CD4-positive, alpha-beta memory T cell (primary cell): ENCODE measurements at places on chromosomes 6 and 20. TPM values are rescaled to one million over a fixed set of nuclear protein-coding genes. Genes with fewer than 3 reads are reported as not detected.

GRCh38 chr20:60637801-60638200, 614.3 kb upstream of the CDH4 start:
- no peak for DNase-seq
- H3K4me3 ChIP-seq, result no peak overlapping the region
- H3K27me3 ChIP-seq, result no peaks in the 10 kb centered on the region
- H3K36me3 ChIP-seq, result no peaks in the 10 kb centered on the region

DNA sequence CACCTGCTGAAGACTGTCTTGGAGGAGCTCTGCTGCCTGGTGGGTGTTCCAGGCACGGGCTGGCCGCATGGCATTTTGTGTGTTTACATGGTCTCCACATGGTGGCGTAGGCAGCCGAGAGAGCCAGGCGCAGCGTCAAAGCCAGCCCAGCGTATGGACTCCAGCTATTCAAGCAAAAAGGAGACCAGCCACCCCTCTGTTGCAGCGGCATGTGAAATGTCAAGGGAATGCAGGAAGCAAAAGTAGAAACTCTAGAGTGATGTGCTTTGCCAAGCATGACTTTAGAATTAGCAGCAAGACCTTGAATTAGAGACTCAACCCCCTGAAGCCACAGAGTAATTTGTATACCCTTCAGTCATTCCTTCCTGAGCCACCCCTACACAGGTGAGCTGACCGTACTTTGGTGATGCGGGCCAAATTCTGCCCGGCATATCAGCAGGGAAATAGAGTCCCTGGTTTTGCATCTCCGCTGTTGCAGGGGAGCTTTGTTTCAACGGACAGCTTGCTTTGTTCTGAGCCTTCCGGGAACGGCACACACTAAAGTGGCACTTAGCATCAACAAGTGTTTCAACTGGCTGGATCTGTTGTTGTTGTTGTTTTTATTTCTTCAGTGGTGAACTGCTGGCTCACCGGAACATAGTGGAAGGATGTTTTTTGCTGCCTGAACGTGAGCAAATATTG, 48.5 kb downstream of the FNDC1 start:
- no peaks in the 10 kb centered on the region for H3K36me3 ChIP-seq
- H3K27me3 ChIP-seq, result peaks cover 3% of the 10 kb centered on the region
- no peak overlapping the region for H3K4me3 ChIP-seq

GRCh38 chr6:37192666-37193065, 22.7 kb downstream of the PIM1 start:
- H3K4me3 ChIP-seq, result no peak overlapping the region
- DNase-seq, result no peak
- peaks cover 40% of the 10 kb centered on the region for H3K4me1 ChIP-seq

- no peaks in the 10 kb centered on the region for H3K36me3 ChIP-seq
- DNase-seq, result no peak
- no peaks in the 10 kb centered on the region for H3K27me3 ChIP-seq
- no peaks in the 10 kb centered on the region for H3K4me1 ChIP-seq
- no peak overlapping the region for H3K4me3 ChIP-seq
Observed at GRCh38 chr20:56606174-56606945, 22.7 kb upstream of the TFAP2C start.

GRCh38 chr6:38567436-38567835, 72.3 kb downstream of the BTBD9 start:
- H3K4me3 ChIP-seq, result no peak overlapping the region
- no peak overlapping the region for H3K27ac ChIP-seq
- H3K27me3 ChIP-seq, result no peaks in the 10 kb centered on the region
- no peak for DNase-seq
- peaks cover 12% of the 10 kb centered on the region for H3K4me1 ChIP-seq

- no peak overlapping the region for H3K27ac ChIP-seq
- H3K4me3 ChIP-seq, result no peak overlapping the region
- H3K36me3 ChIP-seq, result no peaks in the 10 kb centered on the region
- H3K4me1 ChIP-seq, result no peaks in the 10 kb centered on the region
Observed at GRCh38 chr6:109526905-109527628, 44.0 kb upstream of the ZBTB24 start.

DNA sequence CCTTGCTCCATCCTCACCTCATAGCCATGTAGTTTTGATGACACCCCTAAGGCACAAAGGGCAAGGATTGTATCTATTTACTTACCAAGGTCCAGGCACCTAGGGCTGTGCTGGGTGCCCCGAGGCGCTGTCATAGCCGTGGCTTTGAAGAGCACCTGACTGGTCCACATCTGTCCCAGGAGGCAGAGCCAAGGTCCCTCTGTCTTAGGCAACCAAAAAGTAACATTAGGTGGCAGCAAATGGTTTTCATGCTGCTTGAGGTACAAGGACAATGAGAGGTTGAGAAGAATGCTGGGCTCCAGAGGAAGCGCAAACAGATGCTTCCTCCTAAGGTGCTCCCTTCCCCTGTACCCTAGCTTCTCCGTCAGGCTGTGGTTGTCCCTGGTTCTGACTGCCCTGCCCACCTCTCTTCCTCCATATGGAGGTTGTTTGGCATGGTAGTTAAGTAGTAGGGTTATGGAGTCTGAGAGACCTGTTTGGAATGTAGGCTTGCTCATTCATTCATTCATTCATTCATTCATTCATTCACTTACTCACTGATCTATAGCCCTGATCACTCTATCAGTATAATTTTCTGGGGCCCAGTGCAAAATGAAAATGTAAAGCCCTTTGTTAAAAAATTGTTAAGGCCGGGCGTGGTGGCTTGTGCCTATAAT, 3.0 kb upstream of the UQCC2 start:
- no peak for DNase-seq
- H3K36me3 ChIP-seq, result peaks cover 2% of the 10 kb centered on the region
- no peak overlapping the region for H3K27ac ChIP-seq
- no peaks in the 10 kb centered on the region for H3K27me3 ChIP-seq

GRCh38 chr20:24701668-24702067, 232.2 kb downstream of the SYNDIG1 start:
- DNase-seq, result no peak
- no peak overlapping the region for H3K27ac ChIP-seq
- H3K4me3 ChIP-seq, result no peak overlapping the region
- no peaks in the 10 kb centered on the region for H3K27me3 ChIP-seq
- H3K4me1 ChIP-seq, result no peaks in the 10 kb centered on the region

GRCh38 chr20:51127713-51128112, 104.8 kb upstream of the KCNG1 start:
- no peak overlapping the region for H3K27ac ChIP-seq
- no peak overlapping the region for H3K4me3 ChIP-seq
- DNase-seq, result no peak
- peaks cover 9% of the 10 kb centered on the region for H3K4me1 ChIP-seq

DNA sequence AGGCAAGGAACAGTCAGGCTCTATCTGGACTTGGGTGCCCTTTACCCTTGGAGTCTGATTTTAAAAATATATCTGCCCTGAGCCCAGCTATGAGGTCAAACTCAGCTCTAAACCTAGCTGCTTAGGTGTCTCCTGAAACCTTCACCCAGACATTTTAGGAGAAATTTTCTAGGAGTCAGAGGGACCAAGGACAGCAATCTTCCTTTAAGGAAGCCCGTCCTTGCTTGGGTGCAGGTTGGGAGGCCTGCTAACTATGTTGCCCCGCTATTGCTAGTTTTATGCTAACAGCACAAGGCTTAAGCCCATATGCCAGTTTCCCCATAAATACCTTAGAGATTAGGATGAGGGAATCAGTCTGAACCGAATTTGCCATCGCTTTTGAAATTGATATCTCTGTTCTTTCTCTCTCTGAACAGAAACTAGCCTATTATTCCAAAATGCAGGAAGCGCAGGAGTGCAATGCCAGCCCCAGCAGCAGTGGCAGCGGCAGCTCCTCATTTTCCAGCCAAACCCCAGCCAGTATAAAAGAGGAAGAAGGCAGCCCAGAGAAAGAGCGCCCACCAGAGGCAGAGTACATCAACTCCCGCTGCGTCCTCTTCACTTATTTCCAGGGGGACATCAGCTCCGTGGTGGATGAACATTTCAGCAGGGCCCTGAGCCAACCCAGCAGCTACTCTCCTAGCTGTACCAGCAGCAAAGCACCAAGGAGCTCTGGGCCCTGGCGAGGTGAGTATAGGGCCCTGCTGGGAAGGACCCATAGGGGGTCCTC, 2.6 kb downstream of the VGLL2 start:
- peaks cover 42% of the 10 kb centered on the region for H3K27me3 ChIP-seq
- no peaks in the 10 kb centered on the region for H3K36me3 ChIP-seq
- DNase-seq, result no peak
- peaks cover 17% of the 10 kb centered on the region for H3K4me1 ChIP-seq
- no peak overlapping the region for H3K27ac ChIP-seq

- no peak overlapping the region for H3K4me3 ChIP-seq
- no peak overlapping the region for H3K27ac ChIP-seq
- peaks cover 77% of the 10 kb centered on the region for H3K4me1 ChIP-seq
- no peaks in the 10 kb centered on the region for H3K36me3 ChIP-seq
- DNase-seq, result peak; percentile 40
Observed at GRCh38 chr6:6612308-6612707, 23.8 kb downstream of the LY86 start.

- H3K27ac ChIP-seq, result no peak overlapping the region
- H3K27me3 ChIP-seq, result peaks cover 3% of the 10 kb centered on the region
- no peak overlapping the region for H3K4me3 ChIP-seq
- H3K4me1 ChIP-seq, result peaks cover 8% of the 10 kb centered on the region
- DNase-seq, result no peak
Observed at GRCh38 chr20:36098364-36098763, 56.2 kb upstream of the EPB41L1 start.

GRCh38 chr20:33846291-33846935, 35.3 kb downstream of the CHMP4B start:
- H3K36me3 ChIP-seq, result peaks cover 11% of the 10 kb centered on the region
- no peak for DNase-seq
- peaks cover 51% of the 10 kb centered on the region for H3K4me1 ChIP-seq

DNA sequence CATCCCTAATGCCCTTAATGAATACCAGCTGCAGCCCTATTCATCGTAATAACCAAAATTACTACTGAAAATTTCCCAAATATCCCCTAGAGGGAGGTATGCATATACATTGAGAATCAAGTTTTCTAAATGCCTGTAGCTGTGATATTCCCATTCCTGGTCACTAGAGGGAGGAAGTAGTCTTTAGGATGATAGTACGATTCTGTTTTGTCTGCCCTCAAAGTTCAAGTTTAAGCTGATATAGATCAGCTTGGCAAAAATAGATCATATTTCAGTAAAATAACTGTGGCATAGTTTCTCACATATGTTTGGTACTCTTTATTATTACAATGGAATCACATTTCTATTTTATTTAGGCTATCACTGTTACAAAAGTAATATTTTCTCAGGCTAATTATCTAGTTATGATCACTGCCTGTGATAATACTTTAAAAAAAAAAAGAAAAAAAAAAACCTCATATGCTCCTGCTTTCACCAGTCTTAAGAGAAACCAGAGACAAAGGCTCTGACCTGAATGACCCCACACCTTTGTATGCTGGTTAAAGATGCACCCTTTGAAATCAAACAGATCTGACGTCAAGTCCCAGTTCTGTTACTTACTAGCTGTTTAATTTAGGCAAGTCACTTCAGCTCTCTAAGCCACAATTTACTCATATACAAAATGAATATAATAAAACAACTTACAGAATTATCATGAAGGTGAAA, 11.0 kb downstream of the TSPYL1 start:
- H3K4me1 ChIP-seq, result peaks cover 25% of the 10 kb centered on the region
- peak; percentile 46 for DNase-seq
- no peaks in the 10 kb centered on the region for H3K27me3 ChIP-seq
- peaks cover 8% of the 10 kb centered on the region for H3K36me3 ChIP-seq

- H3K4me3 ChIP-seq, result no peak overlapping the region
- no peaks in the 10 kb centered on the region for H3K27me3 ChIP-seq
- H3K4me1 ChIP-seq, result peaks cover 21% of the 10 kb centered on the region
Observed at GRCh38 chr6:129498950-129499842, 210.8 kb downstream of the ARHGAP18 start.

DNA sequence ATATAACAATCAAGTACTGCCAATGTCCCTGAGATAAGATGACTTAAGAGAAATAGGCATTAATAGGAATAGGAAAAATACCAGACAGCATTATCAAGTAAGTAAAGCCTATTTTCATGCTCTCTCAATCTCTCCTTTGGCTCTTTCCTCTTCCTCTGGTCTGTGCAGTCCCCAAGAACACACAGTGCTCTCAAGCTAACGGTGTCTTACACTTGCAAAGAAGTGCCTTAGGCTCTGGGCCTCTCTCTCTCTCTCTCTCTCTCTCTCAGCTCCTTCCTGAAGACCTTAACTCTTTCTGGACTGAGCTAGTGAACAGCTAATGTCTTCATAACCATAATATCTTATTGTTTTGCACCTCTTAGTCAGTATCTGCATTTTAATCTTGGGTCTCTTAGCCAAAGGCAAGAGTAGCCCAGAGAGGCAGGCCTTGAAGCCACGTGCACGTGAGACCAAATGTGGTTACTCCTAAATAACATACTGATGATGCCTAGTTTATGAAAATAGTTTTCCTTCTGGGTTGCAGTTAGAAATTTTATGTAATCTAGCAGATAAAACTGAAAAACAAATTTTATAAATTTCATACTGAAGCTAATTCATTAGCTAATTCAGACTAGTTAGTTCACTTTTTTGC, 70.8 kb downstream of the TPD52L1 start:
- no peak overlapping the region for H3K4me3 ChIP-seq
- no peaks in the 10 kb centered on the region for H3K27me3 ChIP-seq
- no peak for DNase-seq
- H3K4me1 ChIP-seq, result no peaks in the 10 kb centered on the region

DNA sequence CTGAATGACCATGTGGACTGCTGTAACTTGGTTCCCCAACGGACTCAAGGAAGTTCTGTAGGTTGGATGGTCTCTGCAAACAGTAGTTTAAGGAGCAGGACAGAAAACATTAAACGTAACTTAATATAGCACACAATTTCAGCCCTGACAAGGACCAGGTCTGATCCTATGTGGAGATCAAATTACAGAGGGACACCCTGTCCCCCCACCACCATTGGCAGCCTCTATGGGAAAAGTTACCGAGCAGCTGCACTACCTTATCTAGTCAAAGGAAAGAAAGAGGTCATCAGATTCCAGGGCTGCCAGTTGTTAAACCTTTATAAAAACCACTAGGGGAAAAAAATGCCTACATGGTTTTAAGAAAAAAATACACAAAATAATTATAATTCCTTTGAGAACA, 191.5 kb upstream of the RSPO3 start:
- H3K4me3 ChIP-seq, result no peak overlapping the region
- no peaks in the 10 kb centered on the region for H3K36me3 ChIP-seq
- no peaks in the 10 kb centered on the region for H3K4me1 ChIP-seq
- no peak for DNase-seq

The VWA7 gene
- total RNA-seq, result 1.7 TPM

The CNR1 gene
- not detected for total RNA-seq

The PDYN gene
- total RNA-seq, result not detected

The TRIM40 gene
- not detected for total RNA-seq

The BANF2 gene
- not detected for total RNA-seq

The NNAT gene
- not detected for total RNA-seq

The PLA2G7 gene
- 11.1 TPM for total RNA-seq

The POM121L2 gene
- total RNA-seq, result not detected
